H1 (cell line): ENCODE measurements at places on chromosomes 4 and X.

- DNase-seq: no peak
These were observed 100.7 kb upstream of the ZDHHC15 start for GRCh38 chrX:75623535-75623934.

DNA sequence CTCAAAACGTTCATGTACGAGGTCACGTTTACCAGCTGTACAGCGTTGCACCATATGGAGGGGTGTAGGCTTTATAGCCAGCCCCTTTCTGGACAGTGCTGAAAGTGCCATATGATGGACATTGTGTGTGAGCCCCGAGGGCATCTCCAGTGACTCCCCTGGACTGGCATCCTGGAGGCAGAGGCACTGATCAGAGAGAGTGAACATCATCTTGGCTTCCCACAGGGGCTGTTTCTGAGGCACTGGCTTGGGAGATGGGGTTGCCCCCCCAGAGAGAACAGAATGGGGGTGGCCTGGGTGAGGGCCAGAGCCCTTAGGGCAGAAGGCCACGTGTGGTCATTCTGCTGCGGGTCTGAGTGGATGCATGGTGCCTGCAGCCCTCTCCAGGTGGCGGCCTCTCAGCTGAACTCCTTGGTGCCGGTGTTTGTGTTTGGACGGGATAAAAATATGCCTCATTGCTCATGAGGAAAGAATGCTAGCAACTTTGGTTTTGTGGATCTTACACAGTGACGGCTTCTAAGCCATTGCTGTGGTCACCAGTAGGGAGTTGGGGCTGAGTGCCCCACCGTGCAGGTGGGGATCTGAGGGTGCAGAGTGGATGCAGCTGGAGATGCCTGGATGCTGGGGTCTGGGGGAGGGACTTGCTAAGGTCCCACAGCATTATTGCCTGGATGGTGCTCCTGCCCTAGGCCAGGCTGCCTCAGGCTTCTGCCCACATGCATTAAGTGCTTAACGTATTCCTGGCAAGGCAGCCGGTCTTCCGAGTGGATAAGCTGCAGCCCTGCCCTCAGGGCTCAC lies 3.4 kb downstream of the WFS1 start:
- DNase-seq: no peak

DNA sequence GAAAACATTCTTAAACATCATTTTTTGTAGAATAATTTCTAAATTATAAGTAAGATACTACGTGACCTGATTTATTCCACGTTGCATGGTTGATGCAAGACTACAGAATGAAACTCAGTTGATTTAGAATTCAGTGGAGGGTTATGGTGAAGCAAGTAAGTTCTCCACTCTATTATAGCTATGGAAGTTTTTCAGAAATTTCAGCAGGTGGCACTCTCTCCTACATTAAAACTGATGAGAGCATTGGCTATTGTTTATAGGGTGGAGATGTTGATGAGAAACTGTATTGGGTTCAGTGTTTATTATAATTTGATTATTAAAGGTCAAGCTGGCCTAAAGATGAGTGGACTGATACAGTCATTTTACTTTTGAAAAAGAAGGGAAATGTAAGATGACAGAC lies 88.0 kb downstream of the FNIP2 start:
- DNase-seq: no peak

DNA sequence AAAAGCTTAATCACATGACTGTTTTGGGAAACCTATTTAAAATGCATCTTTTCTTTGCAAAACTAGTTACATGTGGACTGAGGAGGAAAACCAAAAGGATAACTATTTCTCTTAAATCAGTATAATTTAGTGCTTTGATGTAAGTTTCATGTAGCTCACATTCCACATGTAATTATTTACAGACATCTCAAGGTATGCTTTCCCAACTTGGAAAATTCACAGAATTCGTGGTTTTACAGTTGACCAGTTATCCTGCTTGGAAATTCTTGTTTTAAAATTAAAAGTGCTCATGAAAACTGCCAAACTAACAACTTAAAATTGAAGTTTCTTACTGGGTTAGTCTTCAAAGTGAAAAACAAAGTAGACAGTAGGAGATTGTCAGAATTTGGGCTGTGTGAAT lies 52.4 kb downstream of the EDNRA start:
- DNase-seq: no peak
